ENCODE measurements at places on chromosomes 16 and 17.

GRCh38 chr17:64579917-64580316, 73.1 kb downstream of the CEP95 start:
- no peak for DNase-seq

DNA sequence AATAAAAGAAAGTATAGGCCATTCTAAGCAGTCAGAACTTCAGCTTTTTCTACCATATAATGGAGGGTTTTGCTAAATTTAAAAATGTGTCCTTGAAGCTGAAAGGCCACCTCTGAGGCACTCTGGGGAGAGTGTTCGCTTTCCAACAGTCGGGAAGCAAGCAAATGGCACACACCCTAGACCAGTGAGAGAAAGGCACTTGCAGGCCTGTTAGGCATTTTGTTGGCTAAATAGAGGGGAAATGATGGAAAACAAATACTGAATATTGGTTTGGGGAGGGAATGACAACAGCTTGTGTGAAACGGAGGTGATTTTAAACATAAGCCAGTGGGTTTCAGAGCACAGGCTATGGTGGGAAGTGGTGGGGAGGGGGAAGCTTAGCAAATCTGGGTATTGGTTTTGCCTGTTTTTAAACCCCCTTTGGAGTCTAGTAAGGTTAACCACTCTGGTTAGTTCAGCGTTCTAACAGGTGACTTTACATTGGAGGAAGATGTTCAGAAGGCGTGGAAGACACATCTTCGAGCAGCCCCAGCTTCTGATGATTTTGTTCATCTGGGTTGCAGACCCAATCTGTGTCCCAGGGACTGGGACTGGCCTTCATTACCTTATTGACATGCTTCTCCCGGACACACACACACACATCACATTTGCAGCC, 90.5 kb downstream of the PRKCA start:
- DNase-seq: no peak

DNA sequence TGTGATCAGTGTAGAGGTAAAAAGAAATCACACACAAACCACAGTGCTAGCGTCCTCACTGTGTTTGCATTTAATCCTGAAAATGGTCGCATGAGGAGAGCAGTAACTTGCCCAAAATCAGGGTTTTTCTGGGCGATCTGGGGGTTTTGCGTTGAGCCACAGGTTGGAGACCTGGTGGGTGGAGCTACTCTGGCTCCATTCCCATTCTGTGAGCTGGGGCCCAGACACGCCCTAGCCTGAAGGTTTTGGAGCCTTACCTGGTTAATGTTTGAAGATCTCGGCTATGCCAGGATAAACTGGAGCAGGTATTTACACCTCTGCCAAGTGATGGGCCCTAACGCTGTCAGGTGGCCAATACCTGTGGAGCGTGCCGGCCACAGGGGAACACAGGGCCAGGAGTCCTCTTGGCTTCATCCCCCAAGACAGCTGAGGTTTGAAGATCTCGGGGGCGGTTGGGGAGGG, 48.4 kb downstream of the MPRIP start:
- peak; percentile 55 for DNase-seq

GRCh38 chr17:78920528-78920927, 4.7 kb downstream of the TIMP2 start:
- DNase-seq: no peak

DNA sequence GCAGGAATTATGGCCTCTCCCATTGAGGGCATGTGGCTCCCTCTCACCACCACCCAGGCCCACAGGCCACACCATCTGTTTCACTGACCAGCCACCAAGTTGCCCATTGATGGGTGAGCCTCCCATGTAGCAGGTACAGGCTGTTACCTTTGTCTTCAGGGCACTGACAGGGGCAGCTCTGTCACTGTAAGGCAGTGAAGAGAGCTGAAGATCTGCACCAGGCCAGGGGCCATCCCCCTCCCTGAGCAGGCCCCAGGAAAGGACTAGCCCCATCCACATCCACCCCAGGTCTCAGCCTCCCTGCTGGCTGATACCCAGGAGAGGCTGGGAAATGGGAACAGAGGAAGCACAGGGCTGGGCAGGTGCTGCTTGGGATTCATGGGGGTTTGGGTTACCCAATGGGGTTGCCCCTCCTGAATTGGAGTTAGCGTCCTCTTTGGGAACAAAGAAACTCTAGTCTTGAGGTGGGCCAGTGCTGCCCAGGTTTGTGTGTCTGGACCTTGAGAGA, 1691.4 kb downstream of the TP53TG3F start:
- DNase-seq: no peak

GRCh38 chr17:28407130-28407973, 1.3 kb upstream of the SLC46A1 start:
- no peak for DNase-seq

- DNase-seq: no peak
These were observed 32.5 kb downstream of the BAIAP2 start for GRCh38 chr17:81067391-81067811.

DNA sequence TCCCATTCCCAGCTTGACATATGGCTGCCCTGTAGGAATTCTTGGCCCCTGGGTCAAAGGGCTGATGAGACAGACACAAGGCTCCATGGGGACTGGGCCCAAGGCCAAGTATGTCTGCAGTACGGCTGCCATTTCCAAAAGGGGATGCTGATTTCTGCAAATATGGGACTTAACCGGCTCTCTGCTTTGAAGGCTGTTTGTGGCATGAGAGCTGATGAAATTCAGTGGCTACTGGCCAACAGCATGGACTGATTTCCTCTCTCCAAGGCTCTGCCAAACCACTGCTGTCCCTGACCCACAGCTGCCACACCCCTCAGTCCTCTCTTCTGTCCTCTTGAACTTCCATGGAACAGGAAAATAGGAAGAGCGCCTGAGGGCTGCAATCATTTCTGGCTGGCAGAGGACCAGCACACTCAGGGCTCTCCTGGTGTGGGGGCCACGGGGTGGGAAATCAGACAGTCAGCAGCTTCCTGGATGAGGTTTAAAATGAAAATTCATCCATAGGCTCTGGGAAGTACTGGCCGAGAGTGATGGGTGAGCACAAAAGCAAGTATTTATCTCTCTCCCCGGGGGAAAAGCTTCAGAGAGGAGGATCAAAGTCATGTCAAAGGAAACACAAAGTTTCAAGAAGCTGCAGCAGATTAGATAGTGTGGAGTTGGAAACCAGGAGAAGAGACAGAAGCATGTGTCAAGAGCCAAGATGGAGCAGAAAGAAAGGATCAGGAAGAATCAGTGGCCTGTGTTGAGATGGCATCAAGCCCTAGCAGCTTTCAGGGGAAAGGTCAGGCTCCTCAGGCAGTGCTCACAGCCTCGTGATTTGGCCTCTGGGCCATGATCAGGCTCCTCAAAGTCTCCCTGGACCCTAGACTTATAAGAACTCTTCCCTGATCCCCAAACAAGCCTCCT, 64.1 kb upstream of the SREBF1 start:
- DNase-seq: peak; percentile 89

GRCh38 chr17:1108765-1109605, 70.8 kb downstream of the ABR start:
- DNase-seq: peak; percentile 64

Measured in upper lobe of left lung (tissue), 6 donors.